Osteocyte (in vitro differentiated cells): ENCODE measurements at places on chromosomes 5 and 9. TPM values are rescaled to one million over a fixed set of nuclear protein-coding genes. Genes with fewer than 3 reads are reported as not detected.

Gene ADAMTS12
- total RNA-seq = 13.9 and 15.5 TPM in 2 replicates

Gene SHISAL2B
- not detected in 2 replicates for total RNA-seq

Gene STK10
- 66.2 and 86.0 TPM in 2 replicates for total RNA-seq

Gene GFRA3
- total RNA-seq = 0.18 TPM in 1 of 2 replicates, not detected in the other

Gene PCDHB9
- total RNA-seq = 3.4 and 4.3 TPM in 2 replicates

Gene AHRR
- total RNA-seq = 54.9 and 55.8 TPM in 2 replicates

Gene SLC34A1
- total RNA-seq = not detected in 2 replicates

Gene NTNG2
- total RNA-seq = 6.2 and 6.7 TPM in 2 replicates

Gene ZNF879
- total RNA-seq = 4.2 and 5.2 TPM in 2 replicates

Gene CCDC183
- total RNA-seq = 0.89 and 0.94 TPM in 2 replicates

Gene LSM11
- total RNA-seq = 7.2 TPM in 2 replicates

Gene SPTLC1
- total RNA-seq = 90.7 and 93.9 TPM in 2 replicates

Gene C9
- total RNA-seq = not detected in 2 replicates

Gene TMEM232
- 2.7 and 3.5 TPM in 2 replicates for total RNA-seq

Gene PCDHGB3
- 0.19 and 0.29 TPM in 2 replicates for total RNA-seq

Gene SHROOM1
- 3.2 and 4.5 TPM in 2 replicates for total RNA-seq

Gene C1QTNF2
- total RNA-seq = 0.16 and 0.19 TPM in 2 replicates

Gene DMRT3
- not detected in 2 replicates for total RNA-seq

Gene PCDHGB7
- 6.2 and 8.8 TPM in 2 replicates for total RNA-seq

Gene TPPP
- total RNA-seq = 0.13 and 0.16 TPM in 2 replicates

Gene SLC2A6
- 8.0 and 8.4 TPM in 2 replicates for total RNA-seq

Gene IGFBPL1
- total RNA-seq = 1.7 and 2.8 TPM in 2 replicates

Gene LHX2
- total RNA-seq = not detected in 2 replicates

Gene MAP1B
- total RNA-seq = 189 and 207 TPM in 2 replicates

Gene IZUMO3
- total RNA-seq = not detected in 2 replicates

Gene PGM5
- not detected in 2 replicates for total RNA-seq

Gene GAS1
- total RNA-seq = 304 and 307 TPM in 2 replicates

Gene TJP2
- total RNA-seq = 42.7 and 47.9 TPM in 2 replicates

Gene SMIM32
- not detected in 2 replicates for total RNA-seq

Gene ENTR1
- 54.8 and 57.9 TPM in 2 replicates for total RNA-seq

Gene EQTN
- total RNA-seq = not detected in 2 replicates

Gene TXNDC8
- not detected in 2 replicates for total RNA-seq

Gene RPL37
- total RNA-seq = 1,134 and 1,223 TPM in 2 replicates

Gene ADAMTS2
- total RNA-seq = 10.7 and 12.2 TPM in 2 replicates

Gene SLIT3
- total RNA-seq = 31.8 and 40.2 TPM in 2 replicates

Gene PLPPR1
- total RNA-seq = not detected in 2 replicates

Gene SLC36A3
- total RNA-seq = not detected in 2 replicates

Gene ADAMTSL2
- total RNA-seq = 0.10 and 0.11 TPM in 2 replicates

Gene FABP6
- total RNA-seq = not detected in 2 replicates

Gene FBXO38
- 50.1 TPM in 2 replicates for total RNA-seq

Gene CA9
- not detected in 2 replicates for total RNA-seq

Gene SH3TC2
- 0.83 and 1.1 TPM in 2 replicates for total RNA-seq

Gene ACOT12
- total RNA-seq = not detected in 2 replicates

Gene BARHL1
- not detected in 2 replicates for total RNA-seq

Gene LMX1B
- 0.18 and 0.27 TPM in 2 replicates for total RNA-seq

Gene DNAJC21
- 37.5 and 39.5 TPM in 2 replicates for total RNA-seq

Gene CXCL14
- total RNA-seq = 0.16 TPM in 1 of 2 replicates, not detected in the other

Gene ANKRD18B
- 13.8 and 15.3 TPM in 2 replicates for total RNA-seq

Gene GARIN3
- total RNA-seq = not detected in 2 replicates

Gene ROR2
- total RNA-seq = 43.0 and 48.2 TPM in 2 replicates

Gene CYFIP2
- total RNA-seq = 26.4 and 33.4 TPM in 2 replicates

Gene CDO1
- total RNA-seq = 6.6 and 6.9 TPM in 2 replicates
